ENCODE measurements at places on chromosomes 3 and 15. TPM values are rescaled to one million over a fixed set of nuclear protein-coding genes. Genes with fewer than 3 reads are reported as not detected.

Gene ECE2
- polyA plus RNA-seq: not detected

Gene ANKUB1
- polyA plus RNA-seq: not detected

Gene ESYT3
- polyA plus RNA-seq: not detected

Gene LXN
- polyA plus RNA-seq: 23.1 TPM

Gene SSUH2
- polyA plus RNA-seq: not detected

Gene GOLGA6D
- not detected for polyA plus RNA-seq

Gene CCDC54
- polyA plus RNA-seq: not detected

Gene EIF2A
- polyA plus RNA-seq: 49.4 TPM

DNA sequence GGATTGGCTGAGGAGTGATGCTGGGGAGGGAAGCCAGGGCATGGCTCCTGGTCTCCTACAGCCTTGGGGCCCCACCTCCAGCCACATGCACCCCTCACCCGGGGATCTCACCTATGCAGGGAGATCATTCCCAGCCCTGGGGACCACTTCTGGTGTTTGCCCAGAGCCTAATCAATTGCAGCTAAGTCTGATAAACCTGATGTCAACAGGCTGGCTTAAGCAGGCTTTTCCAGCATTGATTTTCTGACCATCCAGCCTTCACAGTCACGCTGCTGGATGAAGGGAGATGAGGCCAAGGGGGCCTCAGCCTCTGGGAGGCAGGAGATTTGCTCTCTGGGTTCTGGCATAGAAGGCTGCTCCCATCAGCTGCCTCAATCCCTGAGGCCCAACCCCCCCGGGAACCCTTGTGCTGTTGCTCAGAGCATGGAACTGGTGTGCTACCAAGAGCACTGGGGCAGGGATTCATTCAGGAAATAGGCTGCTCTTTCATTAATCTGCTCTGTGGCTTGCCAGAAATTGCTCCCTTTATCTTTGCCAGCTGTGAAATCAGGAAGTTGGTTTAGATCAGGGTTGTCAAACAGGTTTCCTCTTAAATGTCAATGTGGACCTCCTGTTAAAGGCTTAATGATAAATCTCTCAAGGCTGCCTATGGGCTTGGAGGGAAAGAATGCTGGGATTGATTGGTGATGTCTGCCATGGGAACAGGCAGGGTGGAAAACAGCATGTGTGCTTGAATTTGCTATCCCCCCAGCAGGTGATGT, 19.0 kb downstream of the FAM3D start:
- DNase-seq: no peak

GRCh38 chr15:92683511-92683834, 27.9 kb upstream of the FAM174B start:
- DNase-seq: no peak

GRCh38 chr15:73322665-73323373, 45.9 kb downstream of the HCN4 start:
- DNase-seq: no peak

GRCh38 chr15:68734881-68735280, 85.8 kb downstream of the ANP32A start:
- DNase-seq: no peak

DNA sequence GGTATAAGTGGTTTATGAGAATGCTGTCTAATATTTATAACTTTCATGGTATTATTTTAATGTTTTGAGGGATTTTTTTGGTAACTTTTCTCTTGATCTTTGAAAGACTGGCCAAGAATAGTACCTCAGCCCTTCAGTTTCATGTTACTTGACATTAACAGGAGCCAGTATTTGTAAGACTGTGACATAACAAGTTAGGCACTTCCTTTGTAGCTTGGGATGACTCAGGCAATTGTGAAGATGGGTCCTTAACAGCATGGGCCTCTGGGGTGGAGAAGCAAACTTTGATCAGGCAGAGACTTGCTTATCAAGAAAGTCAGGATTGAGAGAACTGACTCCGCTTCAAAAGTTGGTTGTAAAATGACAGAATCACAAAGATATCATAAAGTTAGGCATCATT, 9.5 kb downstream of the LRRC49 start:
- DNase-seq: no peak

GRCh38 chr15:99931703-99932603, 198.7 kb upstream of the LYSMD4 start:
- no peak for DNase-seq

GRCh38 chr3:142973217-142974009, 9.9 kb upstream of the PAQR9 start:
- DNase-seq: no peak

DNA sequence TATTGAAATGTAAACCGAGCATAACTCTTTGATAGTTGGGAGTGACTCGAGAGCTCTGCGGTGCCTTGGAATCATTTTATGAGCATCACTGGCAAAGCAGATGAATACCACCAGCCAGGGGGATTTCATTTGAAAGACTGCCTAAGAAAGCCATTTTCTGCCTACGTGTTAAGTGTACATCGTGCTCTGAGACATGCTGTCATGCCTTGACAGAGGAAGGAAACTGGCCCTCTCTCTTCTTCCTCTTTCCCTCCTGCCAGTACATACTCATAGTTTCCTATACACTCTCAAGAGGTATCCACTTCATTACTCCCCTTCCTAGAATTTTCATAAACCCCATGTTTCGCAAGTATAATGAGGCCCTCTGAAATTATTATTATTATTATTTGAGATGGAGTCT, 8.8 kb downstream of the BCL2A1 start:
- DNase-seq: no peak

- no peak for DNase-seq
These were observed 18.2 kb upstream of the ADPGK start for GRCh38 chr15:72801590-72802325.
